Spinal cord (tissue), 10 donors: ENCODE measurements at places on chromosomes 16 and 17. TPM values are rescaled to one million over a fixed set of nuclear protein-coding genes. Genes with fewer than 3 reads are reported as not detected.
A peak's percentile ranks its signal among the peaks of the same experiment; 100 is the strongest.

DNA sequence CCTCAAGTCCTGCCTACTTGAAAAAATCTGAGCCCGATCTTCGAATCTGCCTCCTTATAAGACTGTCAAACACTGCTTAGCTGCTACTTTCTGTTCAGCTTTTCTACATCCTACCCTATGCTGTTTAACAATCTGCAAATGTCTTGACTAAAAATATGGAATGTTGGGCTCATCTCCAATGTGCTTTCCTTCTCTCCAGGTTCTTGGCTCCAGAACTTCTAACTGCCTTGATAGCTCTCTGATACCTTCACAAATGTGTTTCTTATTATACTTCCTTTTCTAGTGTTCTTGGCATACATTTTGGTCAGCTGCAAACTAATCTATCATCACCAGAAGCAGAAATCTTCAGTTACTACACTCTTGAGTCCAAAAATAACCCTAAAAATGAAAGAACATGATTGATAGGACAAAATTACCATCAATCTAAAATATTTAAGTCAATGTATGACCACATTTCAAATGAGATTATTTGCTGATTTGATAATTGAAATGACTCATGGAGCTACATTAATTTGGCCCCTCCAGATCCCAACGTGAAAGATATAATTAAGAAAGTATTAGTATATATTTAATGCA lies 372.3 kb upstream of the MON1B start:
- H3K4me3 ChIP-seq, result no peak overlapping the region
- no peaks in the 10 kb centered on the region for H3K4me1 ChIP-seq
- H3K27ac ChIP-seq, result no peak overlapping the region
- H3K36me3 ChIP-seq, result no peaks in the 10 kb centered on the region
- no peaks in the 10 kb centered on the region for H3K27me3 ChIP-seq

GRCh38 chr17:14209215-14209614 lies 27.4 kb downstream of the CDRT15 start:
- no peaks in the 10 kb centered on the region for H3K4me1 ChIP-seq
- no peak overlapping the region for H3K27ac ChIP-seq
- H3K4me3 ChIP-seq, result no peak overlapping the region
- no peaks in the 10 kb centered on the region for H3K27me3 ChIP-seq
- DNase-seq, result no peak

- H3K36me3 ChIP-seq, result no peaks in the 10 kb centered on the region
- no peak for DNase-seq
- no peaks in the 10 kb centered on the region for H3K27me3 ChIP-seq
- H3K4me1 ChIP-seq, result no peaks in the 10 kb centered on the region
- H3K27ac ChIP-seq, result no peak overlapping the region
Measured at GRCh38 chr17:20927308-20927977, 115.4 kb downstream of the USP22 start.

DNA sequence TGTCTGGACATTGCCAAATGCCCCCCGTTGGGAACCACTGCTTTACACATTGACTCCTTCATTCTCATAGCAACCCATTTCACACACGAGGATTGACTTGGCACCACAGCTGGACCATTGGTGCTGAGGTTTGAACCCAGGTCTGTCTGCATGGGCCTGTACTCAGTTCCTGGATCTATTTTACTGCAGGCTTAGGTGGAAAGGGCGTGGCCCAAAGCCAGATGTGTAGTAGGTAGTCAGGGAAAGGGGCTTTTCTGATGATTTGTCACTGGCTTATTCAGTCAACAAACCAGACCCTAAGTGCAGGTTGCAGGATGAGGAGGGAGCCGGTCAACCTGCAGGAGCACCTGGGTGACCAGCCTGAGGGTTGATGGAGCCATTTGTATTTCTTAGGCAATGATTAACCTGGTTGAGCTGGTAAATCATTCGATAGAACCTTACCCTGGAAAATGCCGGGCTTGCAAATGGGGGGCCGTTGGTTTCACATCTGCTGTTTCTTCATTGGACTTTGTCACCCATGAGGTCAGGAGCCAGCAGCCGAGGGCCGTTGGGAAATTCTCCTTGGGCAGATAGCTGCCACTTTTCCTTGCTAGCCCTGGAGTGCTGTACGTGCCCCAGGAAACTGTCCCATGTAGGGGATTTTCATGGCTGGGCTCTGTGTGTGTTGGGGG lies 104.4 kb downstream of the CMIP start:
- H3K4me3 ChIP-seq, result no peak overlapping the region
- H3K27me3 ChIP-seq, result no peaks in the 10 kb centered on the region
- H3K27ac ChIP-seq, result no peak overlapping the region
- no peak for DNase-seq
- peaks cover 68% of the 10 kb centered on the region for H3K4me1 ChIP-seq

- H3K4me1 ChIP-seq, result peaks cover 2% of the 10 kb centered on the region
- H3K4me3 ChIP-seq, result no peak overlapping the region
- no peaks in the 10 kb centered on the region for H3K36me3 ChIP-seq
Measured at GRCh38 chr16:50956637-50957036, 194.4 kb downstream of the SALL1 start.

DNA sequence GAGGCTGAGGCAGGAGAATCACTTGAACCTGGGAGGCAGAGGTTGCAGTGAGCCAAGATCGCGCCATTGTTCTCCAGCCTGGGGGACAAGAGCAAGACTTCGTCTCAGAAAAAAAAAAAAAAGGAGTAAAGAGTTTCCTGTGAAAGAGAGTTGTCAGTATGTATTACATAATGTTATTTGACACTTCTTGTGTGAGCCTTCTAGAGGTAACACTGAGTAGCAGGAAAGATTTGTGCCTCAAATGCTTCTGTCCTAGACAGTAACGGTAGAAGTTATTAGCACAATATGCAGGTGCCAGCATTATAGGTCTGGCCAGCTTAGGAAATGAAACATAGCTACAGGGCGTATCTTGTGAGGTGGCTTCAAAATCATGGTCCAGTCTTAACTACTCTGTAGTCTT lies 6.2 kb downstream of the RPS6KB1 start:
- peaks cover 9% of the 10 kb centered on the region for H3K36me3 ChIP-seq
- H3K27me3 ChIP-seq, result no peaks in the 10 kb centered on the region
- H3K4me1 ChIP-seq, result peaks cover 6% of the 10 kb centered on the region
- no peak overlapping the region for H3K4me3 ChIP-seq
- no peak overlapping the region for H3K27ac ChIP-seq
- no peak for DNase-seq

GRCh38 chr17:57994436-57994835 lies 6.4 kb upstream of the VEZF1 start:
- no peak overlapping the region for H3K4me3 ChIP-seq
- H3K27me3 ChIP-seq, result no peaks in the 10 kb centered on the region
- no peak for DNase-seq
- H3K36me3 ChIP-seq, result peaks cover 5% of the 10 kb centered on the region
- H3K4me1 ChIP-seq, result peaks cover 7% of the 10 kb centered on the region
- peak overlapping the region; percentile 8 for H3K27ac ChIP-seq

- H3K4me3 ChIP-seq, result no peak overlapping the region
- H3K36me3 ChIP-seq, result peaks cover 20% of the 10 kb centered on the region
- no peak overlapping the region for H3K27ac ChIP-seq
- no peaks in the 10 kb centered on the region for H3K27me3 ChIP-seq
Measured at GRCh38 chr16:55494994-55495421, 13.9 kb upstream of the LPCAT2 start.

DNA sequence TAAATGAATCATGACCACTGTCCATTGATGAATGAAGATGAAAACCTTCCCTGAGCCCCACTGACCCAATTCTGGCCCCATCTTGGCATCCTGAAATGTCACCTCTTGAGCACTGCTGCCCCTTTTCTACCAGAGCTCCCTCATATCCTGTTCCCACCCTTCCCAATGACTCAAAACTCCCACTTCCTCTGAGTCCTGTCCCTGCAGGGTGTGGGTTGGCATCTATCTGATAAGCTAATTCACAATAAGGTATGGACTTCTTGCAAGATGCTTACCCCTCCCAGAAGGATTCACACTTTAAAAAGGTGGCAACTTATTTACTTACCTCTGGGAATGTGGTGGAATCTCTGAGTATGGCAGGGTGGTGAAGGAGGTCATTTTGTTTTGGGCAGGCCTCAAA lies 13.3 kb upstream of the CSNK2A2 start:
- no peaks in the 10 kb centered on the region for H3K27me3 ChIP-seq
- no peak overlapping the region for H3K27ac ChIP-seq
- no peaks in the 10 kb centered on the region for H3K36me3 ChIP-seq
- H3K4me1 ChIP-seq, result no peaks in the 10 kb centered on the region
- no peak overlapping the region for H3K4me3 ChIP-seq

DNA sequence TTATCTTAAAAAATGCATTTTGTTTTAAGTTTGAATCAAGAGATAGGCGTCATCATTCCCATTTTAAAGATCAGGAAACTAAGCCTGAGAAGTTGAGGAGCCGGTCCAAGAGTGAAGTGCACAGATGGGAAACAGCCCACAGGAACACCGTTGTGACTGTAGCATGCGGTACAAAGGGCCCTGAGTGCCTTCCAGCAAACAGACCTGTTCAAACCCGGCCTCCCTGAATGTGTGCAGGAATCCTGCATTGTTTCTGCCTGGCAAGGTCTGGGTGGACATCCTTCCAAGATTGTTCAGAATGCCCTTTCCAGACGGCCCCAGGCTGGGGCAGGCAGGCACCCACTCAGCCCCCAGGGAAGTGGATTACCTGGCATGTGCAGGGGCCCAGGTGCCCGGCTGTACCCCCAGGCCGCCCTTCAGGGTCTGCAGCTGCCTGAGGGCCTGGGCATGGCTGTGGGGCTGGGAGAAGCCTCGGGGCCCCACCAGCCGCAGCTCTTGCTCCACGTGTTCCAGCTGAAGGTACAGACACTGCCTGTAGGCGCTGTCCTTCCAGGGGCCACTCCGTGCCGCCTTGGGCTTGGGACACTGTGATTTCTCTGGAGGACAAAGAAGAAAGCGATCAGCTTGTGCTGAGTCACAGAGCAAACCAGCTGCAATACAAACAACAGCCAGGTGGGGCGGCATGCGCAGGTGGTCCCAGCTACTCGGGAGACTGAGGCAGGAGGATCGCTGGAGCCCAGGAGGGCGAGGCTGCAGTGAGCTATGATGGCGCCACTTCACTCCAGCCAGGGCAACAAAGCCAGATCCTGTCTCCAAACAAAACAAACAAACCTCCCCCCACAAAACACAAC lies 45.0 kb upstream of the GCSH start:
- H3K27ac ChIP-seq, result no peak overlapping the region
- H3K36me3 ChIP-seq, result no peaks in the 10 kb centered on the region
- H3K27me3 ChIP-seq, result no peaks in the 10 kb centered on the region
- H3K4me1 ChIP-seq, result peaks cover 17% of the 10 kb centered on the region
- no peak for DNase-seq

- H3K27me3 ChIP-seq, result no peaks in the 10 kb centered on the region
- no peaks in the 10 kb centered on the region for H3K4me1 ChIP-seq
- DNase-seq, result no peak
- H3K27ac ChIP-seq, result no peak overlapping the region
Measured at GRCh38 chr17:41264599-41264998, 579 bp upstream of the KRTAP9-6 start.

GRCh38 chr16:5523829-5524228 lies 426.2 kb upstream of the EEF2KMT start:
- DNase-seq, result no peak
- H3K27ac ChIP-seq, result no peak overlapping the region
- H3K4me3 ChIP-seq, result no peak overlapping the region

- H3K27me3 ChIP-seq, result no peaks in the 10 kb centered on the region
- peaks cover 3% of the 10 kb centered on the region for H3K36me3 ChIP-seq
- H3K27ac ChIP-seq, result no peak overlapping the region
- no peak overlapping the region for H3K4me3 ChIP-seq
- H3K4me1 ChIP-seq, result peaks cover 4% of the 10 kb centered on the region
Measured at GRCh38 chr17:29412780-29413565, 22.8 kb downstream of the TAOK1 start.

- peaks cover 96% of the 10 kb centered on the region for H3K4me1 ChIP-seq
- H3K27me3 ChIP-seq, result no peaks in the 10 kb centered on the region
- peak overlapping the region; percentile 78 for H3K27ac ChIP-seq
- H3K4me3 ChIP-seq, result no peak overlapping the region
- no peak for DNase-seq
Measured at GRCh38 chr16:70751593-70751992, 49.4 kb downstream of the VAC14 start.

DNA sequence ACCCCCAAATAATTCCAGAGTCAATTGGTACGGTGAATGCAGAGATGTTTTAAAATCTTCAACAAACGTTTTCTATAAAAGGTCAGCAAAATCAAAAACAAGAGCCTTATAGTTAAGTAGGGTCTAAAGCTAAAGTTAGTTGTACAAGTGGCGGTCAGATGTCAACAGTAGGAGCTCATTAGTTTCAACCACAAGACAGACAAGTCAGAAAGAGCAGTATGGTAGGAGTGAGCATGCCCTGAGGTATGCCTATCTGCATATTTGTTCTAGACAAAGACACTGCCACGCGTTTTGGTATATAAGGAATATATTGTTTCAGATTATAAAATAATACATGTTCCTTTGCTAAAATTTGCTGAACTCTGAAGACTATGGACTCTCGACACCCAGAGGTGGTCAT lies 431.5 kb upstream of the KIF2B start:
- no peaks in the 10 kb centered on the region for H3K36me3 ChIP-seq
- H3K27me3 ChIP-seq, result no peaks in the 10 kb centered on the region
- no peaks in the 10 kb centered on the region for H3K4me1 ChIP-seq
- no peak for DNase-seq
- no peak overlapping the region for H3K27ac ChIP-seq

- H3K4me1 ChIP-seq, result no peaks in the 10 kb centered on the region
- H3K36me3 ChIP-seq, result peaks cover 26% of the 10 kb centered on the region
- no peak for DNase-seq
- no peak overlapping the region for H3K4me3 ChIP-seq
- H3K27ac ChIP-seq, result no peak overlapping the region
Measured at GRCh38 chr16:53235851-53236250, 181.1 kb downstream of the CHD9 start.

DNA sequence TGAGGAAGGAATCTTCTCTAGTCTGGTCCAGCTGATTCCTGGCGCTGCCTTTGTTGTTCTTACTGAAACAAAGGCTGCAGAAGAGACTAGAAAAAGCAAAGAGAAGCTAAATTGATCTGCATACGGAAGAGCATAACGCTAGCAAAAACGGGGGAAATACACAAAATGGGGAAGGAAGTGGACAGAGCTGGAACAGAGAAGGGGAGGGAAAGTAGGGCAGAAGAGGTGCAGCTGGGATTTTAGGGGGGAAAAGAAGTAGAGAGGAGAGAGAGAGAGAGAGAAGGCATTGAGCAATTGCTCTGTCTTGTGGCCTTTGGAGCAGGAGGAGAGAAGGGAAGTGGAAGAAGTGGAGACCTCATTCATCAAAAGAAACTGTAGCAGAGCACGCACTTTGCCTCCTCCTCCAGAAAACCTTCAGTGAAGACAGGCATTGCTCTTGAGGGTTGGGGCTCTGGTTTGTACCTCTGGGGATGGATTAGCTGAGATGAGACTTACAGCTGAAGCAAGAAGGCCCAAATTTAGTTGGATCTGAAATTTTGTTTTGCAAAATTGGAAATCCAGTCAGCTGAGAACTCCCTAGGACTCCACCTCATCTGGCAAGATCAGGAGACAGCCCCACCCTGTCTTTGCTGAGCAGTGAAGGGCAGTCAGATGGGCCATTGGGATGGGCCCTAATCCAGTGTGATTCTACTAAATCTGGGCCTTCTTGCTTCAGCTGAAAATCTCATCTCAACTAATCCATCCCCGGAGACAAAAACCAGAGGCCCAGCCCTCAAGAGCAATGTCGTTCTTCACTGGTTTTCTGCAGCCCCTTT lies 55.8 kb downstream of the CDRT4 start:
- H3K27ac ChIP-seq, result peak overlapping the region; percentile 42
- no peak overlapping the region for H3K4me3 ChIP-seq
- DNase-seq, result no peak
- H3K4me1 ChIP-seq, result peaks cover 11% of the 10 kb centered on the region

GRCh38 chr16:11234884-11235702 lies 20.9 kb downstream of the SOCS1 start:
- H3K4me3 ChIP-seq, result no peak overlapping the region
- H3K4me1 ChIP-seq, result peaks cover 9% of the 10 kb centered on the region
- H3K27ac ChIP-seq, result no peak overlapping the region
- H3K27me3 ChIP-seq, result no peaks in the 10 kb centered on the region
- DNase-seq, result no peak

Gene EXOC3L1
- 1.1 TPM for total RNA-seq

Gene ARHGDIG
- total RNA-seq, result 24.9 TPM

Gene PLA2G10
- total RNA-seq, result 0.22 TPM

Gene CDH1
- 35.0 TPM for total RNA-seq

Gene EFNB3
- total RNA-seq, result 39.9 TPM

Gene GRB7
- total RNA-seq, result 2.6 TPM
